WTC11 (cell line): ENCODE measurements at places on chromosomes 1 and 21. TPM values are rescaled to one million over a fixed set of nuclear protein-coding genes. Genes with fewer than 3 reads are reported as not detected.

DNA sequence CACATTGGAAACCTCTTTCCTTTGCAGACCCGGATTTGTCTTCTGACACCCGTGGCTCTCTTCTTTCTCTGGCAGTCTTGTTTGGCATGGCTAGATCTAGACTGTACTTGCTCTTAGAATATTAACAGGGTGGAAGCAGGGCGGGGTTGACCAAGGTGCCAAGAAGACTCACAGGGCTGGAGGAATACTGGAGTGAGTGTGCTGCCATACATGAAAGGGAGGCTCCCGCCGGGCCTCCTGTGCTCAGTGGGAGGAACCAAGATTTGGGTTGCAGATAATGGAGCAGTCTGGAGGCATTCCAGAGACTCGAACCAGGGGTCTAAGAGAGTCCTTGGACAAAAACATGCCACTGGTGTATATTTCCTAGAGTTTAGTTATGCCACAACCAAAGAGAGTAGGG is 27.6 kb upstream of the SNX27 start:
- peaks cover 4% of the 10 kb centered on the region for H3K4me1 ChIP-seq
- H3K27ac ChIP-seq, result peak overlapping the region; percentile 55; the same call in 1 of the 2 replicates
- H3K4me3 ChIP-seq, result no peak overlapping the region

DNA sequence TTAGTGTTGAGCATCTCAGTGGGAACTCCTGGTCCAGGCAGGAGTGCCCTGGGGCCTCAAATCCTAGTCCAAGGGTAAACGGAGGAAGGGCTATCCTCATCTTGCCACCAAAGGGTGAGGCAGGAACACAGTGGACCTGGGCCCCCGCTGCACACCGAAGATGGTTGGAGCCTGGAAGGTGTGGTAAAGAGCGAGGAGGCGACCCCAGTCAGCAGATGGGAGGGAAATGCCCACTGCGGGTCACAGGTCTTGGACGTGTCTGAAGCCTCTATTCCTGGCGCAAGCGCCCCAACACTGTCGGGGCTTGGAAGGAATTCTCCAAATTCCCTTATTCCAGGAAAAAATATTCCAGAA is 38.5 kb upstream of the SYNC start:
- peaks cover 17% of the 10 kb centered on the region for H3K27me3 ChIP-seq
- no peak overlapping the region for H3K27ac ChIP-seq
- H3K36me3 ChIP-seq, result 0 out of 2 replicates have a peak, but pooled peaks cover 3% of the 10 kb centered on the region
- H3K4me3 ChIP-seq, result peak overlapping the region; percentile 84
- H3K4me1 ChIP-seq, result peaks cover 43% of the 10 kb centered on the region

- H3K4me3 ChIP-seq, result no peak overlapping the region
- no peak overlapping the region for H3K27ac ChIP-seq
- no peaks in the 10 kb centered on the region for H3K36me3 ChIP-seq
- no peaks in the 10 kb centered on the region; the same call in 1 of the 2 replicates for H3K27me3 ChIP-seq
- no peak for DNase-seq
- peaks cover 32% of the 10 kb centered on the region for H3K4me1 ChIP-seq
Measured at GRCh38 chr1:31802190-31803150, 13.4 kb downstream of the SPOCD1 start.

DNA sequence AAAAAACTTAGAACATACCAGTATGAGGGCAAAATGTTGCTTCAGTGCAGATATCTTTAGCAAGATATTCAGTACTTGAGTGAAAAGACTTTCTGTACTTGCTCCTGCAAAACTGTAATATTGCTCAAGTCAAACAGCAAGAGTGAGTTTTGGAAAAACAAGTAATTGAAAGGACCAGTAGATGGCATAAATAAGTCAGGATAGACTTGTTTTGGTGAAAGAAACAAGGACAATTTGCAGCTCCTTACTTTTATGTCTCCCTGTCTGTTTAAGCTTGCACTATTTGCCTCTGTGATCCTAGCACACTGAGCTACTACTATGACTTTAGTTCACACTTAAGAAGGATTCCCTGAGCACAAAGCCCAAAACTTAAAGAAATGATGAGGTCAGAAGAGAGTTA is 39.1 kb downstream of the IFI44 start:
- H3K36me3 ChIP-seq, result peaks cover 8% of the 10 kb centered on the region
- no peak for DNase-seq
- H3K4me1 ChIP-seq, result peaks cover 4% of the 10 kb centered on the region
- no peak overlapping the region for H3K27ac ChIP-seq
- H3K4me3 ChIP-seq, result no peak overlapping the region

GRCh38 chr1:2931724-2932401 is 89.4 kb upstream of the ACTRT2 start:
- H3K4me1 ChIP-seq, result no peaks in the 10 kb centered on the region
- H3K27me3 ChIP-seq, result peaks cover 5% of the 10 kb centered on the region; the same call in 1 of the 2 replicates
- DNase-seq, result no peak
- H3K36me3 ChIP-seq, result peaks cover 24% of the 10 kb centered on the region; the same call in 1 of the 2 replicates

KCNQ4 gene
- 3.3 to 4.0 TPM (median 3.6 TPM) in 3 replicates for total RNA-seq

DNA sequence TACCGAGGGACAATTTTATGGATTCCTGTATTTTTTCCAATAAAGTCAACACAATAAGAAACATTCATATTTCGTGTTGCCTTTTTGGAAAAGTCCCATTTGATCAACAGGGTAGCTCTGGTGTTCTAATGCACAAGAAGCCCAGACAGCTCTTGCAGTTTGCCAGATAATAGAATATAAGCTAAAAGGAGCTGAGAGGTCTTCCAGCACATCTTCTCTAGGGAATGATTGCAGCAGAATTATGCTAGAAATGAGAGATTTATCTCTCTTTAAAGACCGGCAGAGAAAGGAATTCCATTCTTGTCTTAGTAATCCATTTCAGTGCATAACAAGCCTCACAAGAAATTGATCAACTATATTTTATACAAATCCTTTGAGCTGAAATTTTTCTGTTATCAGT is 25.0 kb upstream of the DDX59 start:
- DNase-seq, result no peak
- H3K27me3 ChIP-seq, result no peaks in the 10 kb centered on the region
- H3K4me1 ChIP-seq, result peaks cover under 1% of the 10 kb centered on the region
- no peak overlapping the region for H3K27ac ChIP-seq

PIK3C2B gene
- total RNA-seq, result 20.8 to 27.7 TPM (median 22.6 TPM) in 3 replicates

- no peak overlapping the region for H3K27ac ChIP-seq
- no peaks in the 10 kb centered on the region for H3K27me3 ChIP-seq
- H3K4me1 ChIP-seq, result no peaks in the 10 kb centered on the region
- H3K36me3 ChIP-seq, result peaks cover 7% of the 10 kb centered on the region; the same call in 1 of the 2 replicates
Measured at GRCh38 chr1:117894078-117894477, 35.3 kb downstream of the GDAP2 start.

DNA sequence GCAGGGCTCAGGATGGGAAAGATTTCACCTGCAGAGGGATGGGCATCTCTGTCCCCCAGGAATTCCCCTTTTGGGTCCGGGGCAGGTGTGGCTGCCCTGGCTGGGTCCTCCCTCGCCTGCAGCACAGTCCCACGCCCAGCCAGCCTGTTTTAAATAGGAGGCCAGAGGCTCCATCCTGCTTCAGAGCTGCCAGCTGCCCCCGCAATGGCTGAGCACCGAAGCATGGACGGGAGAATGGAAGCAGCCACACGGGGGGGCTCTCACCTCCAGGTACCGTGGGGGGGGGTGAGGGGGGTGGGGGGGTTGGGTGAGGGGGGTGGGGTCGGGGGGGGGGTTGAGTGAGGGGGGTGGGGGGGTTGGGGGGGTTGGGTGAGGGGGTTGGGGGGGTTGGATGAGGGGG is 3.6 kb downstream of the SCNN1D start:
- H3K36me3 ChIP-seq, result no peaks in the 10 kb centered on the region
- H3K27me3 ChIP-seq, result no peaks in the 10 kb centered on the region
- H3K4me1 ChIP-seq, result no peaks in the 10 kb centered on the region
- peak; percentile 29 for DNase-seq

- no peak overlapping the region for H3K27ac ChIP-seq
- H3K4me1 ChIP-seq, result no peaks in the 10 kb centered on the region
- H3K36me3 ChIP-seq, result peaks cover 63% of the 10 kb centered on the region
- DNase-seq, result no peak
- no peak overlapping the region for H3K4me3 ChIP-seq
Measured at GRCh38 chr1:21837476-21837875, 25.4 kb downstream of the LDLRAD2 start.

MTARC2 gene
- total RNA-seq, result 12.5 to 15.5 TPM (median 15.2 TPM) in 3 replicates

CFAP107 gene
- total RNA-seq, result not detected in 3 replicates

CLCNKB gene
- total RNA-seq, result 1.8 to 3.1 TPM (median 2.5 TPM) in 3 replicates

USP1 gene
- 34.6 to 37.4 TPM (median 35.2 TPM) in 3 replicates for total RNA-seq
